Right cardiac atrium (tissue), 5 donors: ENCODE measurements at places on chromosomes 3 and 15.

GRCh38 chr3:186790261-186790981, 7.0 kb downstream of the EIF4A2 start:
- DNase-seq, result no peak

GRCh38 chr3:88226910-88227309, 77.2 kb downstream of the C3orf38 start:
- DNase-seq, result no peak

- no peak for DNase-seq
These were observed 57.6 kb upstream of the NR2E3 start for GRCh38 chr15:71752604-71753289.

DNA sequence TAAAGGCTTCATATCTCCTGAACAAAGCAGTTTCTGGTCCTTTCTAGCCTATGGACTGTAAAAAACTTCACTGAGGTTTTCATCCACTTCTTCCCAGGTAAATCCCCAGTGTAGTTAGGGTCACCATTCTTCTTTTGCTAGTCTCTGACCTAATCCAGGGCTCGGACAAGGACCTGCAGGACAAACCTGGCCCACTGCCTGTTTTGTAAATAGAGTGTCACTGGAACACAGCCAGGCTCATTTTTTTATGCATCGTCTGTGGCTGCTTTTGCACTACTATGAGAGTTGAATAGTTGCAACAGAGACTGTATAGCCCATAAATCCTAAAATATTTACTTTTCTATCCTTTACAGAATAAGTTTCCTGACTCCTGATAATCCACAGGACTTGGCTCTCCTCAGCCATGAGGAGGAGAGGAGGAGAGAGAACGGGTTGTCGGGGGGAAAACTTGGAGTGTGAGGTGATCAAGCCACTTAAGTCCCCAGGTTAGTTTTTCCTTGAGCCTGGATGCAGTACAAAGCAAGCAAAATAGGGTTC, 29.0 kb downstream of the CCR3 start:
- no peak for DNase-seq

DNA sequence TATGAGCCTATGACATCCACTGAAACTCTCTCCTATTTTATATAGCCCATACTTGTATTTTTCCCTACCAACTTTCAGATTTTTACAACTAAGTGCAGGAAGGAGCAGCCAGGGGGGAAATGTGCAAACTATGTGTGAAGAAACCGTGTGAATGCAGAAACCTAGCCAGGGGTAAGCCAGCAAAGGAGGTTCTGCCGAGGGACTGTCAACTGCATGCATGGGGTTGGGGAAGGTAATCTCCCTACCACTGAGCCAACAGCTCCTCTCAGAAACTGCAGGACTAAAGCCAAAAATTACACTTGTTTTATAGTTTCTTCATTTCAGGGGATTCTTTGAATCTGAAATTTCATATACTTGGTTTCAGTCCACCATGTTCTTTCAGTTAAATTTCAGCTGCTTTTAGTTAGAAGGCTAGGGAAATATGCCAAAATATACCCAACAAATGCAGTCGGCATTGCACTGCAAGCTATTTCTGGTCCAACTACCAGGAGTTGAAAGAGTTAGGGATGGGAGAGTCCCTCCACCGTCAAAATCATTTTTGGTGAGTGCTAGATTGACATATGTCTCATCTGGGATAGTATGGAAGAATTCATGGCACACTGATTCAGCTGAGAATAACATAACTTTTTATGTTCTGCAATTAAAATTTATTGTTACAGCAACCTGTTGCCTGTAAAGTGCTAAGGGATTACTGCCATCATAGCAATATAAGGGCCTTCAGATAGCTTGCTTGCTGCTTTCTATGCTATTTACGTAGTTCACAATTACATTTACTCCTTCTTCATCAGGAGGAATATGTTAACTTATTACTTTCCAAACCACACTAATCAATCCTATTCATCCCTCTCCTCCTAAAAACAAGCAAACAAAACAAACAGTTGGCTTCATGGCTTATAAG, 904.2 kb downstream of the ROBO1 start:
- DNase-seq, result no peak

GRCh38 chr3:174266476-174266875, 592.7 kb upstream of the NAALADL2 start:
- no peak for DNase-seq

DNA sequence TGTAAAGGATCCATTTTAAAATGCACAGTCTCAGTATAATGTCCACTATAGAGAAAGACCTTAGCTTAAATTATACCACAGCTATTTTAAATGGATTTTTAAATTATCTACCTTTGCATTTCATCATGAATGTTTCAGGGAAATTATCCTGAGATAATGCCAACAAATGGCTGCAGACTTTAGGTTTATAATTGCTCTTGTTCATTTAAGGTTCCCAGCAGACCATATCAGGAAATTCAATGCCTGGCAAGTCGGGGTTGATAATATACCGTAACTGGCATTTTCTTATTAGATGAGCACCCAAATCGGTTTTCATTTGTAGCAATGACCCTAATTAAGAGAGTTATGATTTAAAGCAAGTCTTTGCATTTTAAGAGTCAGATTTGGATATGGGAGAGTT, 227.1 kb upstream of the ARRDC4 start:
- DNase-seq, result no peak

- peak; percentile 90 for DNase-seq
These were observed 1.5 kb downstream of the SNRPN start for GRCh38 chr15:24956111-24956838.

DNA sequence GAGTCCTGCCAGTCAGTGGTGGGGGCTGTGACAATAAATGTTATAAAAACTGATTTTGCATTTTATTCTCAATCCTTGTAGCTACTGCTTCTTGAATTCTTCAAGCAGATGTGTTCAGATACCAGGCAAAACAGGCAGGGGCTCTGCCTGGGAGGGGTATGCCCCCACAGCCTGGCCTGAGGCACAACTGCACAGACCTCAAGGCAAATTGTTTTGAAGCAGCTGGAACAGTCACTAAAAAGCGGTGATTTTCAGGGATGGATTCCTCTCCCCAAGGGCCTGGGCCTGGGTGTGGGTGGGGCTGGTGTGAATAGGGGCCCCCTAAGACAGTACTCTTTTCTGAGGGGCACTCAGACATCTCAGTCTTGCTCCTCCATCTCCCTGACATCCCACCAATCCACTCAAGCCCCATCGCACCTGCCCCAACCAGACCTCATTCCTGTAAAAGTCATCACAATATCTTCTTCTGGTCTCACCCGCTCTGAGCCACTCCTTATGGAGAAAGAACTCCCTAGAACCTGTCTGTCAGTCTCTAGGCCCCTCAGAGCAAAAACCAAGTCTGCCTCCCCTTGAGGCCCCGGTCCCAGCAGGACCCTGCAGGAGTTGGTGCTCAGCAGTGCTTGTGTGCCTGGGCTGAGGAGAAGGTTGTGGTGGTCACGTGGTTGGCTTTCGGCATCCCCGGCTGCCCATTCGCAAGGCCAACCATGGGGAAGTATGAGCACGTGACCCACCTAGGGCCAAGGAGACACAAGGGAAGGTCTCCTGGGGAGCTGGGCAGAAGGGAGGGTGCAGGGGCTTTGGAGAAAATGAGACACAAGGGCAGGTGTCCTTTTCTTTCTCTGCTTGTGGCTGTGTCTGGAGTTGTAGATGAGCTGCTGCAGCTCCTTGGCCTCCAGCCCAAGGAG, 2.9 kb upstream of the PSTPIP1 start:
- no peak for DNase-seq

DNA sequence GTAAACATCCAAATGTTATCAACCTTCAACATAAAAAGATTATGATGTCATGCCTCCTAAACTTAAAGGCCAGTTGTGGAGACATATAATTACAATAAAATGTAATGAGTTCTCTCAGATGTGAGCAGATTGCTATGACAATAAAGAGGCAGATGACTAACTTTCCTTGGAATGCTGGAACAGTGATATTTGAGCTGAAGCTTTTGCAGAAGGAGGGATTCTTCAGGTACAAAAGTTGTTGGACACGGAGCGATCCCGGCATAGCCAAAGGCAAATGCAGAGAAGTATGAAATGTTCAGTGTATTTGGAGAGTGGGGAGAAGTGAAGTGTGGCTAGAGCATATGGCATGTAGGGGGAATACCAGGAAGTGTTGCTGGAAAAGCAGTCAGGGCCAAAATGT, 520.1 kb downstream of the FGF12 start:
- no peak for DNase-seq

GRCh38 chr3:155131104-155131503, 51.0 kb downstream of the MME start:
- no peak for DNase-seq

DNA sequence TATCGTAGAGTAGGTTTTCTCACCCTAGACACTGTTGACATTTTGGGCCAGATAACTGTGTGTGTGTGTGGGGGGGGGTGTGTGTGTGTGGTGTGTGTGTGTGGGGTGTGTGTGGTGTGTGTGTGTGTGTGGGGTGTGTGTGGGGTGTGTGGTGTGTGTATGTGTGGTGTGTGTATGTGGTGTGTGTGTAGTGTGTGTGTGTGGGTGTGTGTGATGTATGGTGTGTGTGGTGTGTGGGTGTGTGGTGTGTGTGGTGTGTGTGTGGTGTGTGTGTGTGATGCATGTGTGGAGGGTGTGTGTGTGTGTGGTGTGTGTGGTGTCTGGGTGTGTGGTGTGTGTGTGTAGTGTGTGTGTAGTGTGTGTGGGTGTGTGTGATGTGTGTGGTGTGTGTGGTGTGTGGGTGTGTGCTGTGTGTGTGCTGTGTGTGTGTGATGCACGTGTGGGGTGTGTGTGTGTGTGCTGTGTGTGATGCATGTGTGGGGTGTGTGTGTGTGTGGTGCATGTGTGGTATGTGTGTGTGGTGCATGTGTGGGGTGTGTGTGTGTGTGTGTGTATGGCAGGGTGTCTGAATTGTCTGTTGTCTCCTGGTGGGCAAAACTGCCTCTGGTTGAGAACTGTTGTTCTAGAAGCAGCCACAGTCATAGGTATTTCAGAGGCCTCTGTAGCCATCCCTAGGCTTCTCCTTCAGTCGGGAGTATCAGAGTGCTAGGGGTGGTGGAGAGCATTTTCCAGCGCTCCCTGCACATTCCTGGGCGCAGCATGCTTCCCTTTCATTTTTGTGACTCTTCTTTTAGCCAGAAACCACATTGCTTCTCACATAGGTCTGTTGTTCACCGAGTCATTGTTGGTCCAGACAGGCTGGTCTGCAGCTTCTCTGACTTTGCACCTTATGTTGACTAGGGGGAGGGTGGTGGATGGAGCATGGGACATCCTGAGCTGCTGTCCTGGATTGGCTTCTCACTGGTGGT, 84.4 kb downstream of the THSD4 start:
- no peak for DNase-seq

- no peak for DNase-seq
These were observed 118.5 kb upstream of the SAMMSON start for GRCh38 chr3:69881051-69881450.
